ENCODE measurements at places on chromosomes 7 and 10. TPM values are rescaled to one million over a fixed set of nuclear protein-coding genes. Genes with fewer than 3 reads are reported as not detected.

- H3K36me3 ChIP-seq = no peaks in the 10 kb centered on the region
- no peak overlapping the region for H3K4me3 ChIP-seq
- DNase-seq = no peak
- H3K27me3 ChIP-seq = peaks cover 34% of the 10 kb centered on the region
Observed at GRCh38 chr7:31002256-31002655, 38.5 kb downstream of the GHRHR start.

DNA sequence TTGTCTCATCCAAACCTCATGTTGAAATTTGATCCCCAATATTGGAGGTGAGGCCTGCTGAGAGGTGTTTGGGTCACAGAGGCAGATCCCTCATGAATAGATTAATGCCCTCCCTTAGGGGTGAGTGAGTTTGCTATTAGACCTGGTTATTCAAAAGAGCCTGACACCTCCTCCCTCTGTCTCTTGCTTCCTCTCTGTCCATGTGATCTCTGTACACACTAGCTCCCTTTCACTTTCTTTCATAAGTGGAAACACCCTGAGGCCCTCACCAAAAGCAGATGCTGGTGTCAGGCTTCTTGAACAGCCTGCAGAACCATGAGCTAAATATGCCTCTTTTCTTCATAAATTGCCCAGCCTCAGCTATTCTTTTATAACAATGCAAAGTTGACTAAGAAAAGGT is 447.1 kb downstream of the MDFIC start:
- H3K27me3 ChIP-seq = no peaks in the 10 kb centered on the region
- DNase-seq = no peak
- H3K4me1 ChIP-seq = no peaks in the 10 kb centered on the region
- H3K27ac ChIP-seq = no peak overlapping the region

MPP7 gene
- total RNA-seq = 9.1 TPM

GRCh38 chr10:26215935-26216584 is 514 bp upstream of the GAD2 start:
- H3K27ac ChIP-seq = no peak overlapping the region
- peaks cover 22% of the 10 kb centered on the region for H3K27me3 ChIP-seq
- no peak for DNase-seq
- H3K4me3 ChIP-seq = no peak overlapping the region
- H3K4me1 ChIP-seq = no peaks in the 10 kb centered on the region
- H3K36me3 ChIP-seq = no peaks in the 10 kb centered on the region

GRCh38 chr7:68334636-68335272 is 1263.5 kb upstream of the AUTS2 start:
- no peak overlapping the region for H3K27ac ChIP-seq
- H3K4me1 ChIP-seq = no peaks in the 10 kb centered on the region
- no peak overlapping the region for H3K4me3 ChIP-seq
- no peaks in the 10 kb centered on the region for H3K36me3 ChIP-seq
- no peaks in the 10 kb centered on the region for H3K27me3 ChIP-seq

ATRNL1 gene
- total RNA-seq = not detected

GRCh38 chr7:128042012-128042411 is 10.8 kb upstream of the LRRC4 start:
- H3K4me3 ChIP-seq = no peak overlapping the region
- H3K36me3 ChIP-seq = peaks cover 10% of the 10 kb centered on the region
- no peaks in the 10 kb centered on the region for H3K27me3 ChIP-seq
- DNase-seq = no peak
- no peak overlapping the region for H3K27ac ChIP-seq

DNA sequence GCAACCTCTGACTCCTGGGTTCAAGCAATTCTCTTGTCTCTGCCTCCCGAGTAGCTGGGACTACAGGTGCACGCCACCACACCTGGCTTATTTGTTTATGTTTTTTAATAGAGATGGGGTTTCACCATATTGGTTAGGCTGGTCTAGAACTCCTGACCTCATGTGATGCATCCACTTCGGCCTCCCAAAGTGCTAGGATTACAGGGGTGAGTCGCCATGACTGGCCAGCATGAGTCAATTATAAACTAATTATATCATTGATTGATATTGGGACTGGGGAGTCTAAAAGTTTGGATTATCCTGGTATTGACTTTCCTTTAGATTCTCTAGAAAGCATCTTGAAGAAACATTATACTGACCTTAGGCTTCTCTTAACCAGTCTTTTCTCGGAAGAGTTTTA is 73.9 kb upstream of the CCNY start:
- no peaks in the 10 kb centered on the region for H3K27me3 ChIP-seq
- peaks cover 10% of the 10 kb centered on the region for H3K4me1 ChIP-seq
- H3K4me3 ChIP-seq = no peak overlapping the region
- no peak overlapping the region for H3K27ac ChIP-seq

- peaks cover 11% of the 10 kb centered on the region for H3K36me3 ChIP-seq
- DNase-seq = no peak
- no peaks in the 10 kb centered on the region for H3K27me3 ChIP-seq
- H3K4me1 ChIP-seq = peaks cover 4% of the 10 kb centered on the region
Observed at GRCh38 chr7:233249-234035, 41.1 kb downstream of the FAM20C start.

CALCR gene
- total RNA-seq = not detected

DNA sequence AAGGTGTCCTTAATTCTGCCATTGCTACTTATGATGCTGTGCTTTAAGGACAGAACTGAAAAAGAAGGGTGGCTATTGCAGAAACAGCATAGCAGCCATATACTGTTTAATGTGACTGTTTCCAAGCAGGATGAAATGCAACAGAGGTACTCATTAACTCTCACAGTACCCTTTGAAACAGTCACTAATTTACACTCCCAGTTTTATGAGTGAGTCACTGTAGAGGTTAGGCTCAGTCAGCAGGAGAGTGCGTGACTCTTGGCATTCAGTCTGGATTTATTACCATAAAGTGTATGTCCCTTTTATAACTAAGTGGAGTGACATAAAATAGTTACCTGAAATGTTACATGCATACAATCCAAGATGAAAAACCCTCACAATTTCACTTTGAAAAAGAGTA is 27.7 kb downstream of the ALDH18A1 start:
- H3K4me3 ChIP-seq = no peak overlapping the region
- no peaks in the 10 kb centered on the region for H3K27me3 ChIP-seq
- no peaks in the 10 kb centered on the region for H3K4me1 ChIP-seq
- no peak overlapping the region for H3K27ac ChIP-seq

GRCh38 chr7:131327049-131327625 is 539 bp upstream of the MKLN1 start:
- H3K36me3 ChIP-seq = no peaks in the 10 kb centered on the region
- DNase-seq = peak; percentile 65
- H3K27ac ChIP-seq = peak overlapping the region; percentile 66
- H3K27me3 ChIP-seq = no peaks in the 10 kb centered on the region
- peak overlapping the region; percentile 88 for H3K4me3 ChIP-seq
- H3K4me1 ChIP-seq = peaks cover 30% of the 10 kb centered on the region

- no peak overlapping the region for H3K27ac ChIP-seq
- peak; percentile 48 for DNase-seq
- H3K36me3 ChIP-seq = no peaks in the 10 kb centered on the region
- peaks cover 12% of the 10 kb centered on the region for H3K4me1 ChIP-seq
- peaks cover 99% of the 10 kb centered on the region for H3K27me3 ChIP-seq
- H3K4me3 ChIP-seq = peak overlapping the region; percentile 49
Observed at GRCh38 chr10:49398000-49398861, 2.3 kb upstream of the DRGX start.

Data from PC-3 (cell line).